Body of pancreas (tissue), 4 donors: ENCODE measurements at places on chromosomes 11 and 22. TPM values are rescaled to one million over a fixed set of nuclear protein-coding genes. Genes with fewer than 3 reads are reported as not detected.

GRCh38 chr11:115067471-115067870, 389.1 kb downstream of the NXPE2 start:
- no peak overlapping the region for H3K27ac ChIP-seq
- H3K4me1 ChIP-seq = no peaks in the 10 kb centered on the region
- no peaks in the 10 kb centered on the region for H3K27me3 ChIP-seq
- no peak overlapping the region for H3K4me3 ChIP-seq
- no peak for DNase-seq

DNA sequence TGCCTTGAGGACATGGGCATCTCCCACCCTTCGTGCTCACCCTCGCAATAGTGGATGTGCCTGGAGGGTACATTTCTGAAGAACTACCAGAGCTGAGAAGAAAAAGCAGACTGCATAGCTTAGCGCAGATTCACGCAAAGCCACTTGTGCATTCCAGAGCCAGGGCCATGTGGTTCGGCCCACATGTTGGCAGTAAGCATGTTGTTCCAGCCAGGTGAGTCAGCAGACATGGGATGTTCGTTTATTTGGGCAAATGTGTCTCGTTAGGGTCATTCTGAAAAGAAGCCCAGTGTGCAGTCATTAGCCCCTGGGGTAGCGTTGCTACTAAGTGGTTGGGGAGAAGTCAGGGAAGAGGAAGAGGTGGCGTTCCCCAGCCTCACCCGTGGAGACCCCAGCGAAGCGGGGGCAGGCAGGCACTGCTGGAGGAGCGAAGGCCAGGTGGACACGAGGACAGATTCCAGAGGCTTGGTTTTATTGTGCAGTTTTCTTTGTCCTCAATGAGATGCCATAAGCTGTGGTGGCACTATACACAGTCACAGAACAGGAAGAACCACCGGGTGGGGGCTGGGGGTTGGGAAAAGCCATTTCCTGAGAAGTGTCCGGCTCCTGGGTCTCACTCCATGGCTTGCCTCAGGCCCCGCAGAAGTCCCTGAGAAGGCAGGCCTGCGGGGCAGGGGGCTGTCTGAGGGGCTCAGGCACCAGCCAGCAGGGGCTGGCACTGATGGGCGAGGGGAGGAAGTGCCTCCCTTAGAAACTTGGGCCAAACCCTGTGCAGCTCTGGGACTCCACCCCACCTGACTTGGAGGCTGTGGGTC, 5.0 kb downstream of the THY1 start:
- no peaks in the 10 kb centered on the region for H3K36me3 ChIP-seq
- no peak for DNase-seq
- H3K27me3 ChIP-seq = no peaks in the 10 kb centered on the region
- no peak overlapping the region for H3K27ac ChIP-seq
- H3K4me3 ChIP-seq = no peak overlapping the region

The ZPR1 gene
- total RNA-seq = 4.3 TPM

DNA sequence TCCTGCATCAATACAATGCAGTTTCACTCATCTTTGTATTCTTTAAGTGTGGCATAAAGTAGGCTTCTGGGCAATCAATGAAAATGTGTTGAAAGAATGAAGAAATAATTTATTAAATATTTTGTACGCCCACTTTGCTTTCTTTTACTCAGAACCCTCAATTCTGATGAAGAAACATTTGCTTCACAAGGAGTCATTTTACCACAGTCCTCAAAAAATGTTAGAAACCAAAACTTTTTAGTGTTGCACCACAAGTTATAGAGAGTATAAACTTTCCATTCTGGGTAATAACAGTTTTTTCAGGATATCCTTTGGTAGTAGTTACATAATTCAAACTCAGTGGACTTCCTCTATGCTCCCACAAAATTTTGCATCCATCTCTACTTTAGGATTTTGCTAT, 360.5 kb downstream of the DLG2 start:
- no peak overlapping the region for H3K4me3 ChIP-seq
- H3K4me1 ChIP-seq = no peaks in the 10 kb centered on the region
- H3K36me3 ChIP-seq = no peaks in the 10 kb centered on the region

The POU2AF2 gene
- total RNA-seq = not detected

GRCh38 chr11:46387919-46388618, 3.5 kb downstream of the CHRM4 start:
- H3K4me1 ChIP-seq = peaks cover 41% of the 10 kb centered on the region
- H3K27ac ChIP-seq = no peak overlapping the region

- no peak for DNase-seq
- no peaks in the 10 kb centered on the region for H3K36me3 ChIP-seq
- H3K27ac ChIP-seq = no peak overlapping the region
- H3K4me3 ChIP-seq = no peak overlapping the region
These were observed 23.6 kb downstream of the GDPD5 start for GRCh38 chr11:75502138-75502537.

The WT1 gene
- 0.99 TPM for total RNA-seq

- no peak for DNase-seq
- no peaks in the 10 kb centered on the region for H3K4me1 ChIP-seq
- H3K4me3 ChIP-seq = no peak overlapping the region
- H3K27me3 ChIP-seq = no peaks in the 10 kb centered on the region
- H3K36me3 ChIP-seq = peaks cover 8% of the 10 kb centered on the region
These were observed 17.6 kb upstream of the MED17 start for GRCh38 chr11:93766504-93766903.

DNA sequence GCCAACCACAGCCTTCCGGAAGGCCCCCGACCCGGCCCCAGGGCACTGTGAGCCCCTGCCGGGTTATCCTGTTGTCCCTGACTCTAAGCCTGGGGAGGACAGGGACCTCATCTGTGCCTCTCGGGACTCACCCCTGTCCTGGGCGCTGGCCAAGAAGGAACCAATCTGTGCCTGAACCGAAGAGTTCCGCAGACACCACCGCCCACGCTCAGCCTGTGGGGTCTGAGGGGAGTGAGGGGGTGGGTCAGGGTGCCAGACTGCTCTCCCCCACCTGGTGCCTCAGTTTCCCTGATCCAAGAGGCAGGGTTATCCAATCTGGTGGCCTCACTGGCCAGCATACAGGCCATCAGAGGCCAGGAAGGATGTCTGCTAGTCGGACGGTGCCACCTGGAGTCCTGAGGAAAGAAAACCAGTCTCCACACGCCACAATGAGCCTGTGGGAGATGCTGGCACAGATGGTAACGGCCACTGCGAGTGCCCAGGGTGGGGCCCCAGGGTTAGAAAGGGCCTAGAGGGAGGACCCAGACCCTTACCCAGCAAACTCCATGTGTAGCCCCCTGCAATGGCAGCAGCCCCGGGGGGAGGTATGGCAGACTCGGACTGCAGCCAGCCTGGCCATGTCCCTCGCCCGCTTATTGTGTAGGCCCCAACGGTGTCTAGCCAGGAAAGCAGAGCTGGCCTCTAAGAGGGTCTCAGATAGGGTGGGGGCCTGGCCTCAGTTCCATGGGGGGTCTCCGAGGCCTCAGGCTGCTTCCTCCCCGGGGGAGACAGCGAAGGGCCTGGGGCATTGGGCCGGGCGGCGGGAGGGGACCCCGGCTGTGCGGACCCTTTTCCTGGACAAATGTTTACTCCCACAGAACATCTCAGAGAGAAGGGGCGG, 827 bp upstream of the TNNT3 start:
- H3K4me3 ChIP-seq = no peak overlapping the region
- H3K27ac ChIP-seq = no peak overlapping the region
- H3K4me1 ChIP-seq = no peaks in the 10 kb centered on the region
- H3K27me3 ChIP-seq = no peaks in the 10 kb centered on the region

The C11orf86 gene
- total RNA-seq = not detected

- no peak for DNase-seq
- H3K4me1 ChIP-seq = no peaks in the 10 kb centered on the region
- no peak overlapping the region for H3K27ac ChIP-seq
- H3K36me3 ChIP-seq = no peaks in the 10 kb centered on the region
- no peak overlapping the region for H3K4me3 ChIP-seq
- no peaks in the 10 kb centered on the region for H3K27me3 ChIP-seq
These were observed 510.2 kb downstream of the METTL15 start for GRCh38 chr11:28618416-28618815.

DNA sequence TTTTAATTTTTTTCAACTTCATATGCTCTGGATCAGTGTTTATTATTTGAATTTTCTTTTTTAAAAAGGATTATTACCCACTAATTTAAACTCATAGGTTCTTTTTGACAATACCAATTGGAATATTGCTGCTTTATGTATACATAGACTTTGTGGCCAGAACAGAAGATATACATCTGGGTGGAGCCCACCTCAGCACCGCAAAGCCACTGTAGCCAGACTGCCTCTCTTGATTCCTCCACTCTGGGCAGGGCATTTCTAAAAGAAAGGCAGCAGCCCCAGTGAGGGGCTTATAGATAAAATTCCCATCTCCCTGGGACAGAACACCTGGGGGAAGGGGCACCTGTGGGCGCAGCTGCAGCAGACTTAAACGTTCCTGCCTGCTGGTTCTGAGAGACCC, 10.6 kb upstream of the C11orf58 start:
- no peak overlapping the region for H3K27ac ChIP-seq
- H3K4me1 ChIP-seq = no peaks in the 10 kb centered on the region
- no peak for DNase-seq
- no peak overlapping the region for H3K4me3 ChIP-seq

- H3K36me3 ChIP-seq = no peaks in the 10 kb centered on the region
- no peak overlapping the region for H3K27ac ChIP-seq
- H3K4me1 ChIP-seq = no peaks in the 10 kb centered on the region
- DNase-seq = no peak
- H3K4me3 ChIP-seq = no peak overlapping the region
These were observed 58.7 kb upstream of the B3GNT6 start for GRCh38 chr11:76975513-76975912.

The GAL3ST3 gene
- total RNA-seq = 0.66 TPM

- peaks cover 40% of the 10 kb centered on the region for H3K27me3 ChIP-seq
- H3K4me3 ChIP-seq = no peak overlapping the region
- no peak overlapping the region for H3K27ac ChIP-seq
- peaks cover 21% of the 10 kb centered on the region for H3K4me1 ChIP-seq
These were observed 636 bp upstream of the PHOX2A start for GRCh38 chr11:72244361-72245262.

- no peak overlapping the region for H3K4me3 ChIP-seq
- no peak for DNase-seq
- H3K27ac ChIP-seq = no peak overlapping the region
- H3K36me3 ChIP-seq = no peaks in the 10 kb centered on the region
These were observed 251 bp downstream of the SHISA8 start for GRCh38 chr22:41914611-41915034.

GRCh38 chr11:134270250-134270714, 5.9 kb upstream of the GLB1L3 start:
- no peaks in the 10 kb centered on the region for H3K4me1 ChIP-seq

DNA sequence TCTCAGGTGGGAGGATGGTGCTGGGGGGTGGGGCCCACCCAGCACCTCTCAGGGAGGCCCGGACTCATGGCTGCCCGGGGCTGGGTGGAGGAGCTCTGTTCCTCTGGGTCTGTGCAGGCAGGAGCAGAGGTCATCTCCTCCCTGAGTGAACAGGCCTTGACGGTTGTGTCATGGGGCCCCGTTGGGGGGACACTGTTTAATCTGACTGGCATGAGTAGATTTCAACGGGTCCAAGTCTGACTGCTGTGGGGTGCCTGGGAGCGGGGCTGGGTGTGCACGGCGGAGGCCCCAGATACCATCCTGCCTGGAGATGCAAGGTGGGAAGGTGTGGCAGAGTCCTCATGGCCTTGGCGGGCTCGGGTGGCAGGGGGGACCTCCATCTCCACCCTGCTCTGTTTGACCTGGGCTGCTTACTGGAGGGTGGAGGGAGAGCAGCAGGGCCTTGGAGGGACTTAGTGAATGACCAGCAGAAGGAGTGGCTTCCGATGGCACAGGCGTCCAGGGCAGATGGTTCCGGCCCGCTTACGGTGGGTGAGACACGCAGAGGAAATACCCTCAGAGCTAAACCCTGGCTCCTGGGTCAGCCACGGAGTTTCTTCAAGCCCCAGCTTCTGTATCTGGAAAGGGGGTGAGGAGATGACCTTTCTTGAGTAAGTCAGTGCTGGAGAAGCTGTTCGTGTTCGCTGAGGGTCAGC, 48.7 kb downstream of the SMIM38 start:
- no peak for DNase-seq
- H3K36me3 ChIP-seq = no peaks in the 10 kb centered on the region
- H3K27me3 ChIP-seq = no peaks in the 10 kb centered on the region
- no peak overlapping the region for H3K27ac ChIP-seq

The CHRM4 gene
- not detected for total RNA-seq

The SPATA19 gene
- not detected for total RNA-seq

- H3K4me3 ChIP-seq = peak overlapping the region; percentile 65
- H3K36me3 ChIP-seq = no peaks in the 10 kb centered on the region
- peaks cover 46% of the 10 kb centered on the region for H3K4me1 ChIP-seq
- H3K27me3 ChIP-seq = no peaks in the 10 kb centered on the region
- peak overlapping the region; percentile 70 for H3K27ac ChIP-seq
These were observed 603 bp upstream of the ZFTA start for GRCh38 chr11:63769042-63769713.

The NPTXR gene
- 10.5 TPM for total RNA-seq

DNA sequence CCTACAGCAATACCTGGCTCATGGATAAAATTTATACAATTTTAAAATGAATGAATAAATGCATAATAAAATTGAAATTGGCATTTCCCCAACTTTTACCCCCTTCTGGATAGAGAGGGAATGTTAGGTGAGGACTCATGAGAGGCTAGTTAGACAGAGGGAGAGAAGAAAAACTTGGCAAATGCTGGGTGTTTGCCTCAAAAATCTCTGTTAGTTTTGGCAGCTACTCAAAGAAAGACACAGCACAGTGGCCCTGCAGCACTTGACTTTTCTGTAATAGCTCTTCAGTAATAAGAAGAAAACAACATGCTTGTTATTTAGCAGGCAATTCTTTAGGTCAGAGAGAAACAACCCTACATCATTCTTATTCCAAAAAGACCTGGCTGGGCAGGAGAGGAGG, 20.7 kb upstream of the IZUMO1R start:
- peaks cover 2% of the 10 kb centered on the region for H3K4me1 ChIP-seq
- no peaks in the 10 kb centered on the region for H3K27me3 ChIP-seq
- no peaks in the 10 kb centered on the region for H3K36me3 ChIP-seq

- H3K27ac ChIP-seq = peak overlapping the region; percentile 81
- peaks cover 38% of the 10 kb centered on the region for H3K4me1 ChIP-seq
- no peak for DNase-seq
- no peaks in the 10 kb centered on the region for H3K27me3 ChIP-seq
- no peak overlapping the region for H3K4me3 ChIP-seq
These were observed 1.1 kb downstream of the DHCR7 start for GRCh38 chr11:71446942-71447688.

The MUC5AC gene
- 1.8 TPM for total RNA-seq

- no peak for DNase-seq
- no peaks in the 10 kb centered on the region for H3K27me3 ChIP-seq
- no peaks in the 10 kb centered on the region for H3K36me3 ChIP-seq
- H3K27ac ChIP-seq = no peak overlapping the region
- H3K4me1 ChIP-seq = no peaks in the 10 kb centered on the region
- no peak overlapping the region for H3K4me3 ChIP-seq
These were observed 136.1 kb downstream of the EHF start for GRCh38 chr11:34757026-34757451.

GRCh38 chr11:83284501-83285150, 1.5 kb downstream of the CCDC90B start:
- H3K4me3 ChIP-seq = peak overlapping the region; percentile 87
- peaks cover 36% of the 10 kb centered on the region for H3K4me1 ChIP-seq
- H3K27me3 ChIP-seq = no peaks in the 10 kb centered on the region

DNA sequence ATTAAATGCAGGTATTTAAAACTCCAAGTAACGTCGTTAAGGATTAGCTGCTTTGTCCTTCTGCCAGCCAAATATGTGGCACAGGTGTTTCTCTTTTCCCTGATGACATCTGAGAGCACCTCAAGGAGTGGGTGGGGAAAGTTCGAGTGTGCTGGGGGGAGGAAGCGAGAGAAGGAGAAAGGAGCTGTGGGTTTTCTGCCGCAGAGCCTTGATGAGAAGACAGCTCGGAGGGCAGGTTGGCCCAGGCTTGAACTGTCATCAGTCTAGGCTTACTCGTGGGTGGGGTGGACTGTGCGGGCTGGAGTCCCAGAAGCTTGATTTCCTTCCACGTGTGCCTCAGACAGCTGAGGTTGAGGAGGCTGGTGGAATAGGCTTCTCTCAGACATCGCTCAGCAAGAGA, 15.2 kb upstream of the SORL1-AS1 start:
- DNase-seq = no peak
- no peaks in the 10 kb centered on the region for H3K36me3 ChIP-seq
- peaks cover 28% of the 10 kb centered on the region for H3K4me1 ChIP-seq
- H3K4me3 ChIP-seq = no peak overlapping the region
